ENCODE measurements at places on chromosomes 16 and 17.

GRCh38 chr17:55845385-55845784, 94.5 kb downstream of the PCTP start:
- DNase-seq: no peak

GRCh38 chr17:14304773-14305517, 4.1 kb downstream of the HS3ST3B1 start:
- DNase-seq: no peak

- no peak for DNase-seq
Observed at GRCh38 chr16:28511031-28511430, 4.4 kb upstream of the IL27 start.

DNA sequence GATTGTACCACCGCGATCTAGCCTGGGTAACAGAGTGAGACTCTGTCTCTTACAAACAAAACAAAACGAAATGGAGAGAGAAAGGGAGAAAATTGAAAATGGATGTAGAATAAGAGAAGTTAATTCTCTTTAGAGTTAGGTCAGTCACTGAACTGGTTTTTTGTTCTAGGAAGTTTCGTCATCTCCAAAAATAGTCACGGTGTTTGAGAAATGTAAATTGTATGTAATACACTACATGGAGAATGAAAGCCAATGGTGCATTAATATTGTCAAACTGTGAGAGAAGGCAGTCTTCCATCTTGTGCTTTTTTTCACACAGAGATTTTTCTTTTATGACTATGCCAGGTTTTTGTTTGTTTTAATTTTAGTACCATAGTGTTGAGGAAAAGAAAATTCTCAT, 145.9 kb downstream of the BCAS3 start:
- DNase-seq: no peak

DNA sequence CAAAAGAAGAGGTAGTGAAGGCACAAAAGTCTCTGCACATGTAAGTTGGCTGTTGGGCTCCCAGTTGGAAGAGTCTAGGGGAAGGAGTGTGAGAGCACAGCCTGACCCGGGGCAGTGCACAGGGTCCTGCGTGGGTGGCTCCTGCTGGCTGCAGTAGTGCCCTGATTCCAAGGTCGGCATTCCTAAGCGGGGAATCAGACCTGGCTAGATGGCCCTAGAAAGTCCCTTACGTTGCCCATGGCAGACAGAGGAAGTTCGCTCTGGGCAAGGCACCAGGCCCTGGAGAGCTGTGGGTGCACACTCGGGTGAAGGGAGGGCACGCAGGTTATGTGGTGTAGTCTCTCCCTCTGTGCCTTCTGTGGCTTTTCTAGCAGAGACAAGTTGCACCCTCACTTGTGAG, 22.8 kb upstream of the SLC5A11 start:
- no peak for DNase-seq

GRCh38 chr17:5581655-5582054, 2.7 kb downstream of the NLRP1 start:
- DNase-seq: no peak

DNA sequence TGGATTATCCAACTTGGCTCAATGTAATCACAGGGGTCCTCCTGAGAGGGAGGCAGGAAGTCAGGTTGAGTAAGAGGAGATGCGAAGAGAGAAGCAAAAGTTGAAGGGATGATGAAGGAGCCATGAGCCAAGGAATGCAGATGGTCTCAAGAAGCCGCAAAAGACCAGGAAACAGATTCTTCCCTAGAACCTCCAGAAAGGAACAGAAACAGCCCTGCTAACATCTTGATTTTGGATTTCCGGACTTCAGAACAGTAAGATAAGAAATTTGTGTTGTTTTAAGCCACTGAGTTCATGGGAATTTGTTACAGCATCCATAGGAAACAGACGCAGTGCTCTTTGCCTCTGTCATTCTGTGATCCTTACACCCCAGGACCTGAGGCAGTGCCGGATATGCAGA, 26.8 kb downstream of the CMTR2 start:
- DNase-seq: no peak

- DNase-seq: no peak
Observed at GRCh38 chr17:15267996-15268395, 2.9 kb upstream of the PMP22 start.
